ENCODE measurements at places on chromosomes 3 and 15.

- no peaks in the 10 kb centered on the region for H3K36me3 ChIP-seq
- no peak overlapping the region for H3K27ac ChIP-seq
- H3K4me3 ChIP-seq, result no peak overlapping the region
- DNase-seq, result no peak
Observed at GRCh38 chr3:177468816-177469215, 271.5 kb upstream of the TBL1XR1 start.

DNA sequence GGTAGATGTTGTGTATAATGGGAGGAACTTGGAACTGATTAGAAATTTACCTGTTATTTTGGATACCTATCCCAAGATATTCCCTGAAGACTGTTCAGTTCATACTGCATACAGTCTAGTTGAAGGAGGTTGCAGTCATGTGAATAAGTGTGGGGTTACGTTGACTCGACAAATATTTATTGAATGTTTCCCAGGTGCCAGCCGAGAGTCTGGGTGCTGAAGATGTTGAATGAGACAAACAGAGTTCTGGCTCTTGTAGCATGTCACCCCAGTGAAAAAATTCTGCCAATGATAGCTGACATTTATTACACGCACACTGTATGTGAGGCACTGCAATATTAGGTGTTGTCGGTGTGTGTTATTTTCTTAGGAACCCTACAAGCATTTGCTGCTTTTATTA lies 176.0 kb downstream of the KCNMB2 start:
- H3K27ac ChIP-seq, result no peak overlapping the region
- H3K4me3 ChIP-seq, result no peak overlapping the region
- H3K4me1 ChIP-seq, result peaks cover 23% of the 10 kb centered on the region
- no peaks in the 10 kb centered on the region for H3K36me3 ChIP-seq
- no peak for DNase-seq

DNA sequence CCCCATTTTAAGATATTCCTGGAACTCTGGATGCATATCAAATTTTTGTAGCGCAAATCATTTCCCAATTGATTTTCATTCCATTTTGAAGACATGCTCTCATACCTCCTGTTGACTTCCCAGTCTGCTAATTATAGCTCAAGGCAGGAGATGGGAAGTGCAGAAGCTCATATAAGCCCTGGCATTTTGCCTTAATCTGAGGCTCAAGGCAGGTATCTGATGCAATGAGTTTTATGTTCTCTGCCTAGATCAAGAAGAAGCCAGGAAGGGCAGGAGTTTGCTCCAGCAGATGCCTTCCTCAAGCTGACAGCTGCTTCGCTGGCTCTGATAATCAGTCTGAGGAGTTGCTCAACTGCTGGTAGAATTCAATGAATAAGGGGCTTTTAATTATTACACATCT lies 65.6 kb upstream of the NEDD4 start:
- no peaks in the 10 kb centered on the region for H3K27me3 ChIP-seq
- no peaks in the 10 kb centered on the region for H3K36me3 ChIP-seq
- H3K27ac ChIP-seq, result no peak overlapping the region
- peaks cover 8% of the 10 kb centered on the region for H3K4me1 ChIP-seq

DNA sequence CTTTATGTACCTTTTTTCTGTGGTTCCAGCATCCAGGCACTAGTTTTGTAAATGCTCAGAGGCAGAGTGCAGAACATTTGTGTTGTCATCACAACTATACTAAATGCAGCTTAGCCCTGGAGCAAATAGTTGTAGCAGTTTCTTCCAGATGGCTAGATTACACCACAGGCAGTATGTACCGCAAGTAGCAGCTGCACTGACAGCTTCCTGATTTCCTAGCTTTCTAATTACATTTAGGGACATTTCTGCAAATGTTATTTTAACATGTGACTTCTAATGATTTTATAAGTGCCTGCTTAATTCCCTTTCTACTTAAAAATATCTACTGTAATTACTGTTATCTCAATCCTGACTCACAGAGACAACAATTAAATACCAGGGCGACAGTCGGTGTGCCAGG lies 106.5 kb downstream of the NR2E3 start:
- H3K4me1 ChIP-seq, result no peaks in the 10 kb centered on the region
- H3K27ac ChIP-seq, result peak overlapping the region; percentile 34
- H3K4me3 ChIP-seq, result no peak overlapping the region
- DNase-seq, result no peak
- no peaks in the 10 kb centered on the region for H3K27me3 ChIP-seq
- H3K36me3 ChIP-seq, result peaks cover 15% of the 10 kb centered on the region

GRCh38 chr15:89168316-89168833 lies 53.0 kb downstream of the RLBP1 start:
- H3K4me3 ChIP-seq, result no peak overlapping the region
- H3K27me3 ChIP-seq, result no peaks in the 10 kb centered on the region
- peaks cover 3% of the 10 kb centered on the region for H3K36me3 ChIP-seq
- DNase-seq, result peak; percentile 43
- H3K4me1 ChIP-seq, result peaks cover 20% of the 10 kb centered on the region

GRCh38 chr3:16300881-16301359 lies 35.9 kb downstream of the OXNAD1 start:
- DNase-seq, result no peak
- H3K36me3 ChIP-seq, result peaks cover 51% of the 10 kb centered on the region
- peaks cover 12% of the 10 kb centered on the region for H3K4me1 ChIP-seq
- no peak overlapping the region for H3K27ac ChIP-seq

GRCh38 chr3:65483480-65483879 lies 555.2 kb downstream of the MAGI1 start:
- H3K4me1 ChIP-seq, result peaks cover 44% of the 10 kb centered on the region
- H3K36me3 ChIP-seq, result no peaks in the 10 kb centered on the region
- no peaks in the 10 kb centered on the region for H3K27me3 ChIP-seq
- H3K27ac ChIP-seq, result peak overlapping the region; percentile 73

- H3K36me3 ChIP-seq, result no peaks in the 10 kb centered on the region
- H3K4me1 ChIP-seq, result peaks cover 53% of the 10 kb centered on the region
Observed at GRCh38 chr3:73493543-73494308, 131.0 kb downstream of the PDZRN3 start.

DNA sequence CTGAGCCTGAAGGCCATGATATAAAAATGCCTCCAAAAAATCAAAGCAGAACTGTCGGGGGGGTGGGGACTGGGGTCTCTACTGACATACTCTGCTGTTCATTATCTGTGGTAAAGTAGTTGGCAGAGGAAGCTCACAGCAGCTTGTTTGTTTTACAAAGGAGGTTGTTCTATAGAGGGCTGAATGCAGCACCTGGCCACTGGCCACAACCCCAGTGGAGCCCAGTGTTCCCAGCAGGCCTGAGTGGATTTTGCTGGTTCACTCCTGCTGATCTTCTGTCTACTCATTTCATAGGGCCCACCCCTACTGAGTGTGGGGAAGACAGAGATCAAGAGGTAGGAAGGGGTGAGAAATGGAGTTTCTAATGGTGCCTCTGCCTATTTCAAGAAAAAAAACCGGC lies 125.5 kb downstream of the DIPK2A start:
- no peaks in the 10 kb centered on the region for H3K4me1 ChIP-seq
